Kidney epithelial cell (primary cell): ENCODE measurements at places on chromosomes 16 and 17.

GRCh38 chr17:44529864-44530263, 26.7 kb upstream of the GPATCH8 start:
- DNase-seq: no peak

DNA sequence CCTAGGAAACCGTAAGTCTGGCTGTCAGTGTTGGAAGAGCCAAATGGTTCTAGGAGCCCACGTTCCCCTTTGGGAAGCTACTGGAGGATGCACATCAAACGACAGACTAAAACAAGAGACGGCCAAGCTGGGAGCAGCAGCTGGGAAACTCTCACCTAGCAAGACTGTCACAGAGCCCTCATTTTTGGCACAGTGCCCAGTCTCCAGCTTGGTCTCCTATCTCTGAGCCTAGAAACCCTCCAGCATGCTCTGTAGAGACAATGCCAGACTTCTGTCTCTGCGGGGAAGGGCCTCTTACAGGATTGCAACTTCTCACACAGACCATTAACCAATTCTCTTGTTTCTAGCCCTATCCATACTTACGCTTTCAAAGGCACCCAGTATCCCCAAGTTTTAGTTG, 23.5 kb downstream of the GTF3C1 start:
- DNase-seq: no peak

GRCh38 chr16:60166-60565, 6.5 kb downstream of the SNRNP25 start:
- no peak for DNase-seq

DNA sequence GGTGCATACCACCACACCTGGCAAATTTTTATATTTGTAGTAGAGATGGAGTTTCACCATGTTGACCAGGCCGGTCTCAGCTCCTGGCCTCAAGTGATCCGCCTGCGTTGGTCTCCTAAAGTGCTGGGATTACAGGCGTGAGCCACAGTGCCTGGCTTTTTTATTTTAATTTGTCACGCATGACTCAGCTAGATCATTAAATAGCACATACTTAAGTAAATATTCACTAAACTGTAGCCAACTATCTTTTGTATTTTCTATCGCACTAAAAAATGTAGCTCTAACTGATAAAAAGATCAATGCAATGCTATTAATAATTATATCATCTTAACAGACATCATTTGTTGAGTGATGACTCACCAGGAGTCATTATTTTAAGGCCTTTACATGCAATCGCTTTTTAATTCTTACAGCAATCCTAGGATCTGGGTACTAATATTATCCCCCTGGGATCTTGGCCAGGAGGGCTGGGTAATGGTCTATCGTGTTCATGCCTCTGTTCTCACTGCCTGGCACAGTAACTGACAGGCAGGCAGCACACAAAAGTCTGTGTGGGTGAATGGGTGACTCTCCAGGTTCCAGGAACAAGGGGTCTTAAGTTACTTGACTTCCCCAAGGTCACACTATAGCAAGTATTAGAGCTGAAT, 693.5 kb upstream of the EEF2KMT start:
- DNase-seq: no peak

GRCh38 chr16:66605979-66606751, 1.7 kb downstream of the CMTM3 start:
- no peak for DNase-seq

- DNase-seq: no peak
Observed at GRCh38 chr16:88653101-88653500, 2.2 kb upstream of the CYBA start.

DNA sequence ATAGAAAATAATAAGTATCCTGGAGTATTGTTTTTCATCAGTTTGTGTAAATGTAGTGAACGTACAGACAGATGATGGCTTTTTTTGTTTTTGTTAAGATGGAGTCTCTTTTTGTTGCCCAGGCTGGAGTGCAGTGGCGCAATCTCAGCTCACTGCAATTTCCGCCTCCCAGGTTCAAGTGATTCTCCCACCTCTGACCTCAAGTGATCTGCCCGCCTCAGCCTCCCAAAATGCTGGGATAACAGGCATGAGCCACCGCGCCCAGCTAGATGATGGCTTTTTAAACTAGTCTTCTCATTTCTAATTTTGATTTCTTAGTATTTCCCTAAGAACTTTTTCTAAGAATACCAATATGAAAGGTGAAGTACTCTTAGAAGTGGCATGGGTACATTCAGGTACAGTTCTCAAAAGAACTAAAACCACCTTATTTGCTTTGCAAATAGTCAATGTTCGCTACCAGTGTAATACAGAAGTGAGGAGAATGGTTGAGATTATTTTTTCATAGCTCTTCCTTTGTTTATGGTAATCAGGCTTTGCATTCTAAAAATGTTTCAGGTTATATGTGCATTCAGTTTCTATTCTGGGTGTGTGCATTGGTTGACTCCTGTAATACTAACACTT, 34.2 kb downstream of the TTC19 start:
- no peak for DNase-seq

GRCh38 chr16:64782484-64782883, 339.4 kb downstream of the CDH11 start:
- no peak for DNase-seq

DNA sequence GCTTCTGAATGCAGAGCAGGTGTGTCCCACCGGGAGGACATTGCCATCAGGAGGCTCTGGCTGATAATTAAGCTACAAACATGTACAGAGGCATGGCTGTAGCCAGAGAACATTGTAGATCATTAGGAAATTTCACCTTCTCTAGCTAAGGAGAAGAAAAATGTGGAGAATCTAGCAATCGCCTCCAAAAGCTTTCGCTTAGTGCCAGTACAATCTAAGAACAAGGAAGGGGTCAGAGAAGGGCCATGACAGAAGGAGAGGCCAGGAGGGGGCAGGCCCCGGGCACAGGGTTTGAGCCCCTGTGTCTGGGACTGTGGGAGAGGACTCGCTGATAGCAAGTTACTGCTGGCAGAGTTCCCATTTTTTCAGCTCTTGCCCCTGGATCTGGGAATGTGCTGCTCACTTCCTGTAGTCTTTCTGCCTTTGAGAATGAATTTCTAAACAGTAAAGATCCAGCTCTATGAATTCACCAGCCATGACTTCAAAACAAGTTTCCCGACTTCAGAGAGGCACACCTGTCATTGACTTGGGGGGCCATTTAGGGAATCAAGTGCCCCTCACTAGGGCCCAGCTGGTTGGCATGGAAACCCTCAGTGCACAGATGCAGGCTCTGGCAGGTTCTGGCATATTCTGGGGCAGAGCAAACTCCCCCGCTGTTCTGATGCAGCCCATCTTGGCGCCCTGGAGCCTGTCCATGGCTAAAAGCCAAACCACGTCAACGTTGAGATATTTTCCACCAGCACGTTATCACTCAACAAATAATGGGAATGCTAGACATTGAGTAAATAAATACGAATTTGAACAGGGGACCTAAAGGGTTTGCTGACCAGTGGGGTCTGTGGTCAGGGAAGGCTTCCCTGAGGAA, 59.5 kb upstream of the CACNG4 start:
- DNase-seq: no peak

DNA sequence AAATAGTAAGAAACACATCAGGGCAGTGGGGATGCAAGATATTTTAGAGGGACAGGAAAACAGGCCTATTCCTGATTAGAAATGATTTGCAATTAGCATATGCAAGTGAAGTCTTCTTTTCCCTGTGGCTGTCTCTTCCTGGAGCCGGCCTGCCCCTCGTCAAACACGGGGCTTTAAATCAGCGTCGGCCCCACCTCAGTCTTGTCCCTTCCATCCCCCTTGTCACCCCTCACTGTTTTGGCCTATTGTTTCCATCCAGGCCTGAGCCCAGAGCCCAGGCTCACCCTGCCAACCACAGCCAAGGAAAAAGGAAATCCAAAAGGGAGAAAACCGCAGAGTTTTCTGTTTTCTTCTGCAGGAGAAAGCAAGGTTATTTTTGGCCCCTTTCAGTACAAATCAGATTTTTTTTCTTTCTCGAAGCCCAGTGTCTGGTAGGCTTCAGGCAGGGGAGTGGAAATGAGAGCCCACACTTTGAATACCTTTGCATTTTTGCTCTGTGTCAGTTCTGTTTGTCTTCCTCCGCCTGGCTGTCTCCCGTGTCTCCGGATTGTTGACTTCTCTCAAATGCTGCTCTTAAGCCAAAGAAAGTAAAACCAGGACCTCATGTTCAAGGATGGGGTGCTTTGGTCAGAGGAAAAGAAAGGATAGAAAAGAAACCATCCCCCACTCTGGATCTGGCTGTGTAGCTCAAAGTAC, 399.9 kb upstream of the CDH11 start:
- DNase-seq: no peak

DNA sequence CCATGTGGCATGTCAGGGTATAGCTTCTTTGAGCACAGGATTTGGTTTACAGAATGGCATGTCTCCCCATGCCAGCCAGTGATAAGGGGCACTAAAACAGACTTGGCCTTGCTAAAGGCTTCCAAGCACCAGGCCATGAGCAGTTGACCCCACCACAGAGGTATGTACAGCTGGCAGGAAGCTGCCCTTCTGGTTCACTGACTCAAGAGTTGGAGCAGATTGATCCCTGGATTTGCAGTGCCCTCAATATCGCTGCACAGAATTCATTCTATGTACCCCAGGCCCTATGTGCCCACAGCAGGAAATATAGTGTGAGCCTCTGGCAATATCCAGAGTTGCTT, 24.3 kb downstream of the HLF start:
- no peak for DNase-seq

GRCh38 chr17:72388765-72389473, 268.1 kb downstream of the SOX9 start:
- DNase-seq: no peak

DNA sequence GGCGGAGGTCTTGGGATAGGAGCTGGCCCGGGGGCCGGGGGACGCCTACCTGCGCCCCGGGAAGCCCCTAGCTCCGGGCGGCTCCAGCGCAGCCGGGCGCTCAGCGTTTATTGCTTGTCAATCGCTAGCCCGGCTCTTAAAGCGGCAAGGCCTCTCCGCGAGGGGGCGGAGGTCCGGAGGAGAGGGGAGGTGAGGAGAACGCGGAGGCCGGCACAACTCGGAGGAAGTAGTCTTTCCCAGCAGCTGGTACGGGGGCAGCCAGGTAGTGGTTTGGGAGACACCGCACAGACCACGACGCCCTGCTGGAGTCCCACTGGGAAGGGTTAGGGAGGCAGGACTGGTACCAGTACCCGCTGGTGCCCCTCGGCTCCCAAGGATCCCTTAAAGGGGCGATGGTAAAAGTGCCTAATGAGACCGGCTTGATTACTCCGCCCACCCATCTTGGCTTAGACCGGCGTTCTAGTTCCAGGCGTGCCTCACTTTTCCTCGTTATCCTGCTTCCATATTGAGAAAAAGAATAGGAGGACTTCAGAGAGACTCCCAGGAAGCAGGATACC, at the start of gene MPP2:
TSS of gene MPP2 (minus strand) at position 112 of the 557 bp plus-strand sequence. CDS start 3,076 bp downstream, outside the sequence.
- DNase-seq: no peak

DNA sequence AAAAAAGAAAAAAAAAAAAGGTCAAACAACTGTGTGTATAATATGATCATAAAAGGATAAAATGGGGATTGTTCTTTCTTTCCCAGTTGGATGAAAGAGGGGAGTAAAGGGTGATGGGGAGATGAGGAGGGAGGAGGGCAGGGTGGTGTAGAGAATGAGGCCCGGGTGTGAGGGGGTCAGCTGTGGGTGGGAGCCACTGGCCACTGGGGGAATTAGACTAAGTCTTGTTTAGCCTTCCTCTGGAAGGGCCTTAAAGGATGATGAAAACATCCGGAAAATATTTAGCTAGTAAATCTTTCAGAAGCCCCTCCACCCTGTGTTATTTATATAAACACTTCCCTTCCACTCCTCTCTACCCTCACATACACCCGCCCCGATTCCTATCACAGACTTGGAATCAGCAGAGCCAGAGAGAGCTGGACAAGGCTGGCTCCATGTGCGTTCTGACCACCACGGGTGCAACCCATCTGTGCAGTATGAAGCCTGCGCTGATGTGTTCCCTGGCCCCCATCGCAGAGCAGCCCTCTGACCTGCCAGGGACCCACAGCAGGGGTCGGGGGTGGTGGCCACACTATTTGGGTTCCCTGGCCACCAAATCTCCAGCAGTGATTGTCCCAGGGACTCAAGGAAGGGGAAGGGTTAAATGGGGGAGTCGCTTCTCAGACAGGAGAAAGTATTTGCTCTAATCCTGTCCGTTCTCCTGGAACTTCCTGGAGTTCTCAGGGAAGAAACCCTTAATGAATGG, 72.7 kb downstream of the GAS7 start:
- DNase-seq: no peak

- no peak for DNase-seq
Observed at GRCh38 chr17:35089586-35090296, 26.2 kb upstream of the RFFL start.
